Hematopoietic multipotent progenitor cell (in vitro differentiated cells): ENCODE measurements at places on chromosomes 2 and 18. TPM values are rescaled to one million over a fixed set of nuclear protein-coding genes. Genes with fewer than 3 reads are reported as not detected.

NTSR2 gene
- total RNA-seq = not detected

KCNE4 gene
- not detected for total RNA-seq

- DNase-seq = no peak
Observed at GRCh38 chr18:12637393-12637792, 20.5 kb downstream of the SPIRE1 start.

MEP1B gene
- not detected for total RNA-seq
